ENCODE measurements at places on chromosomes 2 and 18. TPM values are rescaled to one million over a fixed set of nuclear protein-coding genes. Genes with fewer than 3 reads are reported as not detected.

Gene IL36RN
- not detected for total RNA-seq

Gene TTN
- total RNA-seq = 1.3 TPM

Gene CARF
- total RNA-seq = 4.1 TPM

Gene B4GALT6
- 7.8 TPM for total RNA-seq

Gene LBX2
- total RNA-seq = 1.6 TPM

Gene FOXD4L1
- not detected for total RNA-seq

Gene GORASP2
- 37.0 TPM for total RNA-seq

Gene NEDD4L
- 8.5 TPM for total RNA-seq

Gene PROC
- not detected for total RNA-seq

Gene POMC
- 1.3 TPM for total RNA-seq

Gene SCYGR4
- not detected for total RNA-seq

Gene DNAJC5G
- not detected for total RNA-seq

Gene GAREM2
- 0.61 TPM for total RNA-seq

Gene HOXD1
- total RNA-seq = 4.3 TPM

Gene GPR17
- total RNA-seq = 0.30 TPM

Gene STARD7
- total RNA-seq = 142 TPM

Gene GALNT5
- total RNA-seq = under 0.01 TPM

Gene COLEC12
- 27.1 TPM for total RNA-seq

Gene DUSP2
- total RNA-seq = 0.65 TPM

Gene XIRP2
- total RNA-seq = 0.32 TPM

Gene SKA1
- 14.6 TPM for total RNA-seq

Gene DLX1
- total RNA-seq = not detected

Gene UGT1A10
- not detected for total RNA-seq

Gene IL1RL1
- 68.5 TPM for total RNA-seq

Gene TFPI
- total RNA-seq = 603 TPM

Gene SPEG
- total RNA-seq = 0.32 TPM

Gene SLC11A1
- total RNA-seq = not detected

Gene AFF3
- not detected for total RNA-seq

Gene C2orf78
- not detected for total RNA-seq

Gene CHRNG
- total RNA-seq = not detected
